ENCODE measurements at places on chromosomes 11 and 22. TPM values are rescaled to one million over a fixed set of nuclear protein-coding genes. Genes with fewer than 3 reads are reported as not detected.

- no peak overlapping the region for H3K27ac ChIP-seq
- DNase-seq: no peak
- H3K4me1 ChIP-seq: peaks cover 13% of the 10 kb centered on the region
- no peaks in the 10 kb centered on the region for H3K27me3 ChIP-seq
- H3K4me3 ChIP-seq: no peak overlapping the region
Measured at GRCh38 chr22:40029189-40029890, 34.6 kb downstream of the FAM83F start.

DNA sequence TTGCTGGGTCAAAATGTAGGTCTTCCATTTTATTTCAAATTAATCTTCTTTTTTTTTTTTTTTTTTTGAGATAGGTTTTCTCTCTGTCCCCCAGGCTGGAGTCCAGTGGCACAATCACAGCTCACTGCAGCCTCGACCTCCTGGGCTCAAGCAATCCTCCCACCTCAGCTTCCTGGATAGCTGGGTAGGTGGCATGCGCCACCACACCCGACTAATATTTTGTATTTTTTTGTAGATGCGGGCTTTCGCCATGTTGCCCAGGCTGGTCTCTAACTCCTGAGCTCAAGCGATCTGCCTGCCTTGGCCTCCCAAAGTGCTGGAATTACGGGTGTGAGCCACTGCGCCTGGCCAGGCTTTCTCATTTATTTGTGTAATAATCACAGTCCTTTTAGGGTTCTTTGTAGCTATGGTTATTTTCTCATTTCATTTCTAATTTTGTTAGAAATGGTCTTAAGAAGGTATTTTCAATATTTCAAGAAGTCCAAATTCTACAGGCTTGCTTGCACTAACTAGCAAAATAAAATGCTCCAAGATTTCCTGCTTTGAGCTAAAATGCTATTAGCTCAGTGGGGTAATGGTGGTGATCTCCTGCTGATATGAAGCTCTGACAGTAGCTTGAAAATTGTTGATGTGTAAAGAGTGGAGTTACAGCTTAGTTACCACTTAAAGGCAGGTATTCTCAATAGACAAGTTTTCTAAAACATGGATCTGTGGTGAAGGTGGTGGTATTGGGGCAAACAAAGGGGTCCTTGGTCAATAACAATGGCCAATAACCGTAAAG, 50.0 kb downstream of the RBX1 start:
- no peaks in the 10 kb centered on the region for H3K36me3 ChIP-seq
- H3K27ac ChIP-seq: no peak overlapping the region
- H3K4me1 ChIP-seq: no peaks in the 10 kb centered on the region

- no peaks in the 10 kb centered on the region for H3K4me1 ChIP-seq
- DNase-seq: no peak
- no peak overlapping the region for H3K4me3 ChIP-seq
- H3K36me3 ChIP-seq: no peaks in the 10 kb centered on the region
- H3K27me3 ChIP-seq: no peaks in the 10 kb centered on the region
Measured at GRCh38 chr11:109000531-109000930, 335.7 kb downstream of the DDX10 start.

DNA sequence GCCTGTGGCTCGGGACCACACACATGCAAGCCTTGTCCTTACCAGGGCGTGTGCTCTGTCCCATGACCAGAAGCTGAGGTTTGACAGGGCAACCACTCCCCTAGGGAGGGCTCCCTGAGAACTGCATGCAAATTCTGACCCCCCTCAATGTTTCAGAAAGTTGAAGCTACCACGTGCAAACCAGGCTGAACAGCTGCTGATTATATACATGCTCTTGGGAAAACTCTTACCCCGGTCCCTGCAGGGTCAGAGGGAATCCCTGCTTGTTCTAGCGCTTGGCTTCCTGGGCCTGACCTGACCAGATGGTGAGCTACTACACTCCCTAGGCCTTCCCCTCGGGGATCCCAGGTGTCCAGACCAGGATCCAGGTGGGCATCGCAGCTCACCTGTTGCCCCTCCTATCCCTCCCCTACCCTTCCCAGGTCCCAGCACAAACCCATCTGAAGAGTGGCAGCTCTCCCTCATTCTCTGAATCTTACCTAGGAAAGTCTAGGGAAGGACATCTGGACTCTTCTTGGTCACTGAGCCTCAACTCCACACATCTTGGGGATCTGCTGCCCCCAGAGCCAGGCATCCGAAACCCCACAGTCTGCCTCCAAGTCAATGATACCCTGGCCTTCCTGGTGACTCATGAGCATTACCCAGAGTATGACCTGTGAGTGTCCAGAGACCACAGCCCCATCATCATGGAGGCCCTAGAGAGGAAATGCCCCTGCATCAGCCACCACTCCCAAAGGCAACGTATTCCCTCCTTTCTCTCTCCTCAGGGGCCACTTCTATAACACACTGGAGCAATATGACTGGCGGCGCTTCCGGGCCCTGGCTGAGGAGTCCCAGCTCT, 61.5 kb downstream of the BTG4 start:
- no peak overlapping the region for H3K4me3 ChIP-seq
- no peak for DNase-seq
- no peaks in the 10 kb centered on the region for H3K4me1 ChIP-seq
- H3K36me3 ChIP-seq: no peaks in the 10 kb centered on the region
- no peaks in the 10 kb centered on the region for H3K27me3 ChIP-seq

Gene BATF2
- polyA plus RNA-seq: 6.4 TPM

DNA sequence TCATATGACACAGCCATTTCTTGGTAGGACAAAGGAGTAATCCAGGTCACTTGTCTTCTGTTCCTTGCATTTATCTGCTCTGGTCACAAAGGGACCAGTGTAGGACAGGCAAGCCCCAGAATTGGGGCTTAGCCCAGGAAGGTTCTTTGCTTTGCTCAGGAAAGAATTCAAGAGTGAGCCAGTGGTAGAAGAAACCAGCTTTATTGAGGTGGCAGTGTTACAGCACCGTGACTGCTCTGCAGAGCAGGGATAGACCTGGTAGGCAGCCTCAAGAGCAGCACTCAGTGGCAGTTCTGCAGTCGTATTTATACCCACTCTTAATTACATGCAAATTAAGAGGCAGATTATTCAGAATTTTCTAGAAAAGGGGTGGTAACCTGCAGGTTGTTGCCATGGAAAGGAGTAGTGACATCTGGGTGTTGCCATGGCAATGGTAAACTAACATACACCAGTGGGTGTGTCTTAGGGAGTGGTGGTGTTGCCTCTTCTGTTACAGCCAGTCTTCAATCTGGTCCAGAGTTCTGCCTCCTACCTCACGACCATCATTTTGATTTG, 84.9 kb upstream of the RAB1B start:
- H3K4me3 ChIP-seq: no peak overlapping the region
- no peak overlapping the region for H3K27ac ChIP-seq
- no peaks in the 10 kb centered on the region for H3K36me3 ChIP-seq
- no peaks in the 10 kb centered on the region for H3K4me1 ChIP-seq
- H3K27me3 ChIP-seq: no peaks in the 10 kb centered on the region
- DNase-seq: no peak

Gene FAM180B
- polyA plus RNA-seq: 0.05 TPM

Gene CLMP
- not detected for polyA plus RNA-seq

- DNase-seq: peak; percentile 67
- H3K27me3 ChIP-seq: no peaks in the 10 kb centered on the region
- 0 out of 3 replicates have a peak overlapping the region, but pooled peaks have one; percentile 38 for H3K27ac ChIP-seq
- H3K4me1 ChIP-seq: peaks cover 27% of the 10 kb centered on the region
Measured at GRCh38 chr11:57903441-57904123, 120.1 kb upstream of the OR9Q1 start.

- DNase-seq: no peak
- H3K4me3 ChIP-seq: no peak overlapping the region
- H3K27ac ChIP-seq: no peak overlapping the region
- no peaks in the 10 kb centered on the region for H3K27me3 ChIP-seq
- H3K4me1 ChIP-seq: peaks cover 43% of the 10 kb centered on the region
- peaks cover 88% of the 10 kb centered on the region for H3K36me3 ChIP-seq
Measured at GRCh38 chr22:43171019-43171491, 15.9 kb downstream of the TTLL12 start.

GRCh38 chr11:119551420-119552105, 128.6 kb upstream of the THY1 start:
- no peak overlapping the region for H3K4me3 ChIP-seq
- no peak for DNase-seq
- H3K4me1 ChIP-seq: no peaks in the 10 kb centered on the region
- H3K36me3 ChIP-seq: no peaks in the 10 kb centered on the region
- H3K27ac ChIP-seq: no peak overlapping the region
- H3K27me3 ChIP-seq: no peaks in the 10 kb centered on the region

- no peak overlapping the region for H3K27ac ChIP-seq
- H3K4me3 ChIP-seq: no peak overlapping the region
- no peak for DNase-seq
- H3K36me3 ChIP-seq: no peaks in the 10 kb centered on the region
Measured at GRCh38 chr22:47173535-47174021, 411.1 kb downstream of the TBC1D22A start.

GRCh38 chr22:37244114-37244921, at the start of gene RAC2:
RAC2 (minus strand) TSS chr22:37244269; CDS start chr22:37244148, 121 bp downstream.
- H3K27ac ChIP-seq: peak within 1 kb of the TSS; percentile 88
- peak; percentile 83 for DNase-seq
- H3K36me3 ChIP-seq: peaks cover 29% of the 10 kb centered on the region

Gene NRGN
- polyA plus RNA-seq: 3.2 TPM

Gene PLAAT4
- 1.7 TPM for polyA plus RNA-seq

DNA sequence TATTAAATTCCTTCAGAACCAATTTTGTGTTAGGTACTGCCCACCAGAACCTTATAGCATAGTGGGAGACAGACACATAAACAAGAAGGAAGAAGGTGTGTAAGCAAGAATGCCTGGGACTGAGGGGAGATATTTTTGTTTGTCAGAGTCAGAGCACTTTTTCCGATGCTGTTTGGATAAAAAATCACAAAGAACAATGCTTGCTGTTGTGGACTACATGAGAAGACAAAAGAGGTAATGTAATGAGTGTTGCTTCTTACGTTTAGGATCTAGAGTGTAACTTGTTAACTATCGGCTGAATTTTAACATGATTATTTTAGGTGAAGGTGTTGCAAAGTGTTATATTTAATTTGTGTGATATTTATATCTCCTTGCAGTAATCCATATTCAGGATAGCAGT, 84.9 kb downstream of the ATM start:
- no peaks in the 10 kb centered on the region for H3K27me3 ChIP-seq
- no peak for DNase-seq
- H3K4me1 ChIP-seq: no peaks in the 10 kb centered on the region
- no peak overlapping the region for H3K4me3 ChIP-seq
- no peak overlapping the region for H3K27ac ChIP-seq

DNA sequence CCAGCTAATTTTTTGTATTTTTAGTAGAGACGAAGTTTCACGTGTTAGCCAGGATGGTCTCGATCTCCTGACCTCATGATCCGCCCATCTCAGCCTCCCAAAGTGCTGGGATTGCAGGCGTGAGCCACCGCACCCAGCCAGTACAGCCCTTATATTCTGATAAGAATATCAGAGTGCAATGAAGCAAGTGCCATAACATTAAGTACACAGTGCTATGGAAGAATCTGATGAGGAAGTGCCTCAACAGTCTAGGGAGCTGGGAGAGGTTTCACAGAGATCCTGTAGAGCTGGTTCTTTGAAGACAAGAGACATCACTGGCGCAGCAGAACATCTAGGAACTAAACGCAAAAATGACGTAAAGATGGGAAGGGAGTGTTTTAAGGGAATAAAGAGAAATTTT, 2.1 kb downstream of the RTCB start:
- no peaks in the 10 kb centered on the region for H3K27me3 ChIP-seq
- no peak overlapping the region for H3K4me3 ChIP-seq
- peaks cover 10% of the 10 kb centered on the region for H3K4me1 ChIP-seq
- peaks cover 46% of the 10 kb centered on the region for H3K36me3 ChIP-seq
- H3K27ac ChIP-seq: no peak overlapping the region

GRCh38 chr11:20360650-20361049, 2.9 kb upstream of the HTATIP2 start:
- no peak for DNase-seq
- no peak overlapping the region for H3K4me3 ChIP-seq
- no peaks in the 10 kb centered on the region for H3K27me3 ChIP-seq
- 0 out of 3 replicates have a peak overlapping the region, but pooled peaks have one; percentile 48 for H3K27ac ChIP-seq

DNA sequence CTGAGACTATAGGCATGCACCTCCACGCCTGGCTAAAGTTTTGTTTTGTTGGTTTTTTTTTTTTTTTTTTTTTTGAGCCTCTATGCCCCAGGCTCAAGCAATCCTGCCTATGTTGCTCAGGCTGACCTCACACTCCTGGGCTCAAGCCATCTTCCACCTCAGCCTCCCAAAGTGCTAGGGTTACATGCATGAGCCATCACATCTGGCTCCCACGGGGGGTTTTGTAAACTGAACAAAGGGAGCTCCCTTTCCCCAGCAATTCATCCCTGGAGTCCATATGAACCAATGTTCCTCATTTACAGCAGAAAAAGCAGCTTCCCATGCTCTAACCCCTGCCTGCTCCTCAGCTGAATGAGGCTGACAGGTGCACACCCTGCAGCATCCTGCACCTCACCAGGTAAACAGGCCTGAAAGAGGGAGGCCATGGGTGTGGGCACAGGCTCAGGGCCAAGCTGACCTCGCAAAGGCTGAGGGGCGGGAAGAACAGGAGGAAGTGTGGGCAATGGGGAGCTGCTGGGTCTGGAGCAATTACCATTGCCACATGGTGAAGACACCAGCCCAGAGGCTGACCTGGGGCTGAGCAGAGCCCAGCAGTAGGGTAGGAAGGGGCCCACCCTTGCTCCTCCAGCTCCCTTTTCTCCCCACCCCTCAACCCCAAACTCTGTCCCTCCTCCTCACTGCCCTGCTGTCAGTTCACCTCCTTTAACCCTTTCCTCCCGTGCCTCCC, 58.2 kb downstream of the RBX1 start:
- no peaks in the 10 kb centered on the region for H3K27me3 ChIP-seq
- H3K36me3 ChIP-seq: no peaks in the 10 kb centered on the region
- DNase-seq: no peak
- H3K4me3 ChIP-seq: no peak overlapping the region
- peaks cover 4% of the 10 kb centered on the region for H3K4me1 ChIP-seq

DNA sequence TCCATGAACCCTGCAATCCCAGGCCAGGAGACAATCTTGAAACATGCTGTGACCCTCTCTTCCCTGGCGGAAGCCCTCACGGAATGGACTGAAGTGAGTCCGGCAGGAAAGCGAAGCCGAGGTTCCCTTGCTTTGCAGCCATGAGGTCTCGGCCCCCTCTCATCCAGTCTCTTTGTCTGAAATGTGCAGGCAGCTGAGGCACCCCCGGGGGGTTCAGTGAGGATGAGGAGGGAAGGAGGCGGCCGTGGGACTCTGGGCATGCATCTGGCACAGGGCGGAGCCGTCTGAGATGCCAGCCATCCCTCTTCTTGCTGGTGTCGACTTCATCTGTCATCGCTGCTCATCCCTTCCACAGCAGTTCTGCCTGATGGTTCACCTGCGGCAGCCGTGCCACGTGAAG, 1485.7 kb downstream of the BRD1 start:
- no peaks in the 10 kb centered on the region for H3K4me1 ChIP-seq
- no peaks in the 10 kb centered on the region for H3K36me3 ChIP-seq
- H3K27me3 ChIP-seq: no peaks in the 10 kb centered on the region
- H3K27ac ChIP-seq: no peak overlapping the region
- no peak overlapping the region for H3K4me3 ChIP-seq

- no peaks in the 10 kb centered on the region for H3K27me3 ChIP-seq
- H3K4me1 ChIP-seq: no peaks in the 10 kb centered on the region
- no peaks in the 10 kb centered on the region for H3K36me3 ChIP-seq
- DNase-seq: no peak
- no peak overlapping the region for H3K4me3 ChIP-seq
Measured at GRCh38 chr22:46827781-46828180, 65.3 kb downstream of the TBC1D22A start.

GRCh38 chr22:19434401-19434800, 2.1 kb downstream of the MRPL40 start:
- H3K27ac ChIP-seq: no peak overlapping the region
- no peaks in the 10 kb centered on the region for H3K27me3 ChIP-seq
- DNase-seq: no peak
- peaks cover 53% of the 10 kb centered on the region for H3K36me3 ChIP-seq
- peaks cover 31% of the 10 kb centered on the region for H3K4me1 ChIP-seq

Data from K562 (cell line).